Right atrium auricular region (tissue), 2 donors: ENCODE measurements at places on chromosomes 16 and 17. TPM values are rescaled to one million over a fixed set of nuclear protein-coding genes. Genes with fewer than 3 reads are reported as not detected.
A peak's percentile ranks its signal among the peaks of the same experiment; 100 is the strongest.

GRCh38 chr17:20043021-20043420, 33.9 kb downstream of the SPECC1 start:
- no peak for DNase-seq

GRCh38 chr16:19555938-19556771, 652 bp downstream of the VPS35L start:
- no peak for DNase-seq

DNA sequence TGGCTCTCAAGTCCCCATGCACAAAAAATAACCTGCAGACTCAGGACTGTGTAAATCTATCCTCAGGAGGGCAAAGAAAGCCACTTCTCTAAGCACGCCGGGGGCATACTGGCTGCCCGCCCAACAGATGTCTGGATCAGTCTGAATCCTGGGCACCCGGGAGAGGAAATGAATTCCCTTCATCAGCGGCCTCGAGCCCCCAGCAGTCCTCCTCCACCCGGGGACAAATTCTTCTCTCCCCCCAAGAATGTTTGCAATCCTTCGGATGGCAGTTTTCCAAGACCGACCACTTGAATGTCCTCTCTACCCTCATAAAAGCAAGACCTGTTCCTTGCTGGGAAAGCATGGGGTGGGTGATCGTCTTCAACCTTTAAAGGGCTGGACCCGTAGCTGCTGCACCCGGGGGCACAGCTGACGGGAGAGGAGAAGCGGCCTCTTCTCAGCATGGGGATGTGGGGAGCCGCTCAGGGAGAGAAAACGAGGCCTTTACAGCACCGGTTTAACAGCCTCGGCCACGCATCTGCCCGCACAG, 9.4 kb upstream of the MAP2K3 start:
- DNase-seq, result no peak

GRCh38 chr17:83186751-83187421, 107.5 kb downstream of the METRNL start:
- peak; percentile 40 for DNase-seq

GRCh38 chr17:75524970-75525805, at the start of gene LLGL2:
Gene LLGL2, plus strand, starts transcription at chr17:75525697. Its CDS starts 17,730 bp downstream, at chr17:75543427.
- DNase-seq, result no peak

Gene APOBR
- total RNA-seq, result 2.0 TPM

- no peak for DNase-seq
Measured at GRCh38 chr17:43383826-43384475, 14.8 kb upstream of the ARL4D start.

- no peak for DNase-seq
Measured at GRCh38 chr16:2404099-2404498, 25.1 kb upstream of the CCNF start.

- no peak for DNase-seq
Measured at GRCh38 chr16:65154321-65154720, 32.5 kb upstream of the CDH11 start.

DNA sequence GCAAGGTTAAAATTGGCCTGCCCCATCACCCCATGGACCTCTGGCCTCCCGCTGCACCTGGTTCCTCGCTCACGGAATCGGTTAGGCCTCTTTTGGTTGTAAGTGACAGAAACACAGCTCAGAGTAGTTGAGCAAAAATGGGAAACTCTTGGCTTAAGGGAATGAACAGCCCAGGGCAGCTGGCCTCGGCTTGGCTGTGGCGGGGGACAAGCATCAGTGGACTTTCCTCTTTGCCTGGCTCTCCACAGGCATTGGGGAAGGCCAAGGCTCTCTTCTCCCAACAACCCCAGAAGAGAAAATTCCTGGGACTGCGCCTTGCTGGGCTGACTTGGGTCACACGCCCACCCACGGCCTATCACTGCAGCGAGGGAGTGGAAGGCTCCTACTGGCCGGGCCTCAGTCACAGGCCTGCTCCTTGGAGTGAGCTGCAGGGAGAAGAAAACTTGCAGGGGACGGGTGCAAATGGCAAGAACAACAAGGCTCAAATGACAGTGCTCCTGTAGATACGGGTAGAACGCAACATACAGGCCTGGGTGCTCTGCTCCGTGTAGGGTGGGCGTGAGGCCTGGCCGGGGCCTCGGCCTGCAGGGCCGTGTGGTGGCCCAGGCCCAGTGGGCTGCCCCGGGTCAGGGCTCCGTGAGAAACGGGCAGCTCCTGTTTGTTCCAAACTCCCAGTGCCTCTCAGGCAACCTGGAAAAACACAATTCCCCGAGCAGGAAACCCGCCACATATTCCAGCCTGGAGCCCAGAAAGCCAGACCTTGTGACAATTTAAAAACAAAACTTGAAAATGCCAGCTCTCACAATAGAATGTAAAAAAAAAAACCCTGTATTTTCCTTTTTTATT, 25.0 kb upstream of the ATP2A3 start:
- DNase-seq, result no peak

Gene SP6
- total RNA-seq, result 2.7 TPM

DNA sequence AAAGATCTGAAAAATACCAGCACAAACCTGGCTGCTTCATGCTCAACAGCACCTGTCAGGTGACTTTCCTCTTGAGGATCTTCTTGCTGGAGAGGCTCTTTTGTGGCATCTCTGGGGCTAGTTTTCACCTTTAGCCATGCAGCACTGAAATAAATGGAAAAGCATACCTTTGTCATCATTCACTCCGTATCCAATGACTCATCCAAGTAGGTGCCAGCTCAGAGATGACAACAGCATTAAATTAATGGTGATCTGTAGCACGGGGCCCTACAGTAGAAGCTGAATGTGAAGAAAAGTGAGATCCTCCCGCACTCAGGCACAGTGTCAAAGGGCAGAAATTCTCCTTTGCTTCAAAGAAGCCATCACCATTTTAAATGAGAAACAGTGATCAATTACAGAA, 32.2 kb downstream of the KIAA0753 start:
- no peak for DNase-seq

Gene CCL5
- 3.1 TPM for total RNA-seq

Gene DOC2B
- 2.6 TPM for total RNA-seq

DNA sequence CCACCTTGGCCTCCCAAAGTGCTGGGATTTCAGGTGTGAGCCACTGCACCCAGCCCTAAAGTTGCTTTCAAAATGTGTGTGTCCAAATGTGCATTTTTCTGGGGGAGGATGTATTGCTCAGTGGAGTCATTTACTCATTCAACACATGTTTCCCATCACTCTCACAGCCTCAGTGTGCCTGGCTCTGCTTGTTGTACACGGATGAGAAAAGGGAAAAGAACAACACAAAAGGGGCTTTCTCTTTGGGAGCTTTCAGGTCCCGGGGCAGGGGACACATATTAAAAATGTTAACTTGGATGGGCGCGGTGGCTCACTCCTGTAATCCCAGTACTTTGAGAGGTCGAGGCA, 1.7 kb upstream of the PPL start:
- DNase-seq, result no peak

- DNase-seq, result no peak
Measured at GRCh38 chr17:16662936-16663335, 9.3 kb upstream of the ZNF624 start.

DNA sequence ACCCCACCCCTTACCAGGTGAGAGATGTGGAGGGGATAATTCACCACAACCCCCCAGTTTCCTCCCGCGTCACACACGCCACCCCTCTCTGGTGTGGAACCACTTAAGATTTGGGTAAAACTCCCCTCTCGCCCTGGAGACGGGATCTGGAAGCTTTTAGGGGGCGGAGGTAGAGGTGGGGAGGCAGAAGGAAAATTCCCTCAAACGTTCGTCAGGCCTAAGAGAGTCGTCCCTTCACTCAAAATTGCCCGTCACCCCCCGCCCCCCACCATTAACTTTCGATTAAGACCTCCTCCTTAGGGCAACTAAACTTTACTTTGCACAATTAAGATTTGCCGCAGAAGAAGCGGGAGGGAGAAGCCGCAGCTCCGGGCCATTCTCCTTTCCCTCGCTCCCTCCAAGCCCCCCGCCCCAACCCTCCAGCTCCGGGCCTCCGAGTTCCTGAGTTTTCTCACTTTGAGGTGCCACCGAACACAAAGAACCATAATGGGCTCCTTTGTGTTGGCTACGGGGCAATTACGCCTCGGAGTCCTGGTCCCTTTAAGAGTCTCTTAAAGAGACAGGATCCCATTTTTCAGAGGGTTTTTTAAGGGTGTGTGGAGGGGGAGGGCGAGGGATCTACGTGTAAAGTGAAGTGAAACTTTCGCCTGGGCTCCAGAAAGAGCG, 985 bp upstream of the FZD2 start:
- DNase-seq, result no peak

GRCh38 chr16:55938126-55938525, 63.0 kb upstream of the CES5A start:
- DNase-seq, result no peak

Gene KRTAP4-4
- not detected for total RNA-seq

DNA sequence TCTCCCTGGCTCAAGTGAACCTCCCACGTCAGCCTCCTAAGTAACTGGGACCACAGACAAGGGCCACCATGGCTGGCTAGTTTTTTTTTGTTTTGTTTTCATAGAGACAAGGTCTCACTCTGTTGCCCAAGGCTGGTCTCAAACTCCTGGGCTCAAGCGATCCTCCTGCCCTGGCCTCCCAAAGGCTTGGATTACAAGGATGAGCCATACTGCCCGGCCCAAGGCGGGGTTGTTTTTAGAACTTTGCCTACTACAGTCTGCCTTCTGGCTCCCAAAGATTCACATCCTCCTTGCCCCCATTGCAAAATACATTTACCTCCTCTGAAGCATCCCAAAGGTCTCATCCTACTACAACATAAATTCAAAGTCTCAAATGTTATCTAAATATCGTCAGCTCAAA, 49.5 kb upstream of the PHOSPHO1 start:
- DNase-seq, result peak; percentile 34

DNA sequence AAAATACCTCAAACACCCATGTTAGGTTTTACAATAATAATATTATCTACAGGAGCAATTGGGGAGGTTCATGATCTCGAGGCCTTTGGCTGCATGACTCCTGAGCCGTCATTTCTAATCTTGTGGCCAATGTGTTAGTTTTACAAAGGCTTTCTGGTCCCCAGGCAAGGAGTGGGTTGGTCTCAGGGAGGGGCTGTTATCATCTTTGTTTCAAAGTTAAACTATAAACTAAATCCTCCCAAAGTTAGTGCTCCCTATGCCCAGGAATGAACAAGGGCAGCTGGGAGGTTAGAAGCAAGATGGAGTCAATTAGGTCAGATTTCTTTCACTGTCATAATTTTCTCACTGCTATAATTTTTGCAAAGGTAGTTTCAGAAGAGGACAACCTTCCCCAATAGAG, 9.1 kb upstream of the CCL5 start:
- no peak for DNase-seq

Gene TNK1
- 4.8 TPM for total RNA-seq

DNA sequence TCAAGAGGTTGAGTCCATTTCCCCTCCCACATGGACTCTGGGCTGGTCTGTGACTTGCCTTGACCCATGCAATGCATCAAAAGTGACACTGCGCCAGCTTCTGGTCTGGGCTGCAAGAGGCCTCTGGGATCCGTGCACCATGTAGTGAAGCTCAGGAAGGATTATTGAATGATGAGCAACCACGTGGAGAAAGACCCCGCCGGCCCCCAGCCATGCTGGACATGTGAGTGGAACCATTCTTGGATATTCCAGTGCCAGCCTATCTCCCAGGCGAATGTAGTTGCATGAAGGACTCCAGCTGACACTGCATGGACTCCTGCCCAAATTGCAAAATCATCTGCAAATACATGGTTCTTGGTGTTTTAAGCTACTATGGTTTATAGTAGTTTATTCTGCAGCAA, 7.6 kb upstream of the ALOX15B start:
- DNase-seq, result no peak

Gene ITGB3
- total RNA-seq, result 13.6 TPM

GRCh38 chr16:595094-595528, 5.2 kb downstream of the RAB40C start:
- DNase-seq, result no peak

- no peak for DNase-seq
Measured at GRCh38 chr17:80491478-80492342, 15.3 kb upstream of the NPTX1 start.

DNA sequence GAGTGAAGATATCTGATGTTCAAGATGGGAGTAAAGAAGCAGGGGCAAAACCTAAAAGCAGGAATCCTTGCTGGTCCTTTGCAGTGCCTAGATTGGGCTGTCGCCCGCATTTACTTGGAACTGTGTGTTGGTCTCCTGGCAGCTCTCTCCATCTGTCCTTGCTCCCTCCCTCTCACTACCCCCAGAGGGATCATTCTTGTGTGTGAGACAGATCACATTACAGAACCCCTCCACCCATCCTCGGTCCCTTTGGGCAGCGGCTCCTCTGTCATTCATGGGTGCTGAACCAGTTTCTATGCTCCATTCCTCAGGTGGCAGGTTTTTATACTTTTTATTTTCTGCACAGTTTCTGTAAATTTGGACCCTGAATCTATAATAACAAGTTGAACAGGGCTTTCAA, 99.4 kb upstream of the MYOCD start:
- no peak for DNase-seq

- DNase-seq, result no peak
Measured at GRCh38 chr16:58425756-58426494, 33.7 kb downstream of the GINS3 start.

- no peak for DNase-seq
Measured at GRCh38 chr17:17320188-17320910, 17.2 kb downstream of the NT5M start.

DNA sequence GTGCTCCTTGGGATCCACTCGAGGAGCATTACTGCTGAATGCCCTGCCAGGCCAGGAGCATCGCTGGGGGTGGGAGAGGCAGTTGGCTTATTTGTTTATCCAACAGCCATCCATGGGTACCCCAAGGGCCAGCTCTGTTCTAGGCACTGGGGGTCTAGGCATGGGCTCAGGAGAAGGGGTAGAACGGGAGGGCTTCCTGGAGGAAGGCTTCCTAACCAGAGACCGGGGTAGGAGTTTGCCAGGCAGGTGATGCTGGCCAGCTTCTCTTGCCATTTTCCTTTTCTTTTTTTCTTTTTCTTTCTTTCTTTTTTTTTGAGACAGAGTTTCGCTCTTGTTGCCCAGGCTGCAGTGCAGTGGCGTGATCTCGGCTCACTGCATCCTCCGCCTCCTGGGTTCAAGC, 241.0 kb downstream of the SEC14L1 start:
- no peak for DNase-seq

GRCh38 chr17:11909348-11909747, 87.9 kb downstream of the ZNF18 start:
- no peak for DNase-seq

DNA sequence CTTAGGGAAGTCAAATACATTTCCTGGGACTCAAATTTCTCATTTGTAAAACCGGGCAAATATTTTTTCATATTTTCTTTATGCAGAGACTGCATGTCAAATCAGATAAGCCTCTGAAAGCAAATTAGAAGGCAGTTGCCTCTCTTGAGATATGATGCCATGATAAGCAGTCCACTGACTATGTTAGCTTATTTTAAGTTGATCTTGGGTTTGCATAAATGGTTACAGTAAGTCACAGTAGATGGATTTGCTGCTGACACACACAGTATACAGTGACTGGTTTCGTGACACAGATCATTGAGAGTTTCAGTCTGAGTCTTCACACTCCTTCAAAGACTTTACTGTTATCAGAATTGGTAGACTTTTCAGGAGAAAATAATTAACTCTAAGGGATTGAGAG, 927.6 kb upstream of the CDH8 start:
- DNase-seq, result no peak

- no peak for DNase-seq
Measured at GRCh38 chr17:40480501-40481003, 20.9 kb downstream of the TNS4 start.

Gene FBXW10
- total RNA-seq, result not detected

Gene WIPF2
- total RNA-seq, result 5.0 TPM

Gene CES5A
- total RNA-seq, result not detected
